ENCODE measurements at places on chromosomes 11 and 22. TPM values are rescaled to one million over a fixed set of nuclear protein-coding genes. Genes with fewer than 3 reads are reported as not detected.

DNA sequence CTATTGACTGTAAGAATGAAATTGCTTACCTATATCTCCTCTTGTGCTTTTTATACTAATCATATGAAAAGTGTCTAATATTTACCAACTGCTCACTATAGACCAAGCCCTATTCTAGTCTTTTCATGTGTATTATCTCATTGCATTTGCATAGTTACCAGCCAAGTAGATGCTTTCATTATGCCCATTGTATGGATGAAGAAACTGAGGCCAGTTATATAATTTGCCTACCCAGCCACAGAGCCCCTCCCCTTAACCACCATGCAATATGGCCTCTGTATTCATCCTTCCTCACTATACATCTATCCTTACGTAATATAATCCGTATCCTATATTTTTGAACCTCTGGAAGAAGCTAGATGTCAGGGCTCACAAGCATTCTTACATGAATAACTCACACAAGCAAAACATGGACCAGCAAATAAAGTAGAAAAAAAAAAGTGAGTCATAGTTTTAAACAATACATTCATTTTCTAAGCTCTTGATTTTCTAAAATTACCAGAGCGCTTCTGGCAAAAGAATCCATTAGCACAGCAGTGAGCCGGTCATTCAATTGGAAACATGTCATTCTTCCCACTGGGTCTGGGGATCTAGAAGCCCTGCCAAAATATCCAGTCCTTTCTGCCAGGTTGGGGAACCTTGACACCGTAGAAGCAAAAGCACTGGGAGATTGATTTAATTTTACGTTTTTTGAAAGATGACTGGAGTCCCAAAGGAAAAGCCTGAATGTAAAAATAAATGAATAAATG, 80.0 kb downstream of the C11orf91 start:
- no peak for ATAC-seq

DNA sequence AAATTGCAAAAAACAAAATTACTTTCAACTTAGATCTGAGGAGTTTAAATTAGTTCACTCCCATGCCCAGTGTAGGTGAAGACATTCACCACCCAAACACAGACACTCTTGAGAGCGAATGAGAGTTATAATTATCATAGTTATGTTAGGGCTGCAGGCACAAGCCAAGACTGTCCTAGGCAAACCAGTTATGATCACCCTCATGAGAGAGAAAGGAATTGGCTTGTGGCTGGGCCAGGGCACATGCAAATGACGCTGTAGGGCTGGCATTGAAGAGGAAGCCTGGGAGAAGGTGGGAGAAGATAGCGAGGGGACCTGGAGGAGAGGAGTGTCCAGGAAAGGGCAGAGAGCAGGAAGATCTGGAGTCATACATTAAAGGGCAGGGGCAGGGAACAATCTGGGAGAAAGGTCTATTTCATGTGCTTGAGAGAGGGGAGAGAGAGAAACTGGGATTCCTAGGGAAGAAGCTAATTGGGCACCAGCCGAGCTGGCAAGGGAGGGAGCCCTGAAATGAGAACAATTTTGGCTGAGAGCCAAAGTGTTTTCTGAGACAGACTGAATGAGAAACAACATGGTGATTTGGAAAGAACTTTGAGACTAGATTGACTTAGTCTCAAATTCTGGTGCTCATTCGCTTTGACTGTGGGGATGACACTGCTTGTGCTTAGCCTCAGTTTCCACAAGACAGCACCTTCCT, 279.9 kb downstream of the KIRREL3 start:
- ATAC-seq: no peak

- no peak for ATAC-seq
Observed at GRCh38 chr11:12195768-12196167, 85.4 kb downstream of the MICAL2 start.

DNA sequence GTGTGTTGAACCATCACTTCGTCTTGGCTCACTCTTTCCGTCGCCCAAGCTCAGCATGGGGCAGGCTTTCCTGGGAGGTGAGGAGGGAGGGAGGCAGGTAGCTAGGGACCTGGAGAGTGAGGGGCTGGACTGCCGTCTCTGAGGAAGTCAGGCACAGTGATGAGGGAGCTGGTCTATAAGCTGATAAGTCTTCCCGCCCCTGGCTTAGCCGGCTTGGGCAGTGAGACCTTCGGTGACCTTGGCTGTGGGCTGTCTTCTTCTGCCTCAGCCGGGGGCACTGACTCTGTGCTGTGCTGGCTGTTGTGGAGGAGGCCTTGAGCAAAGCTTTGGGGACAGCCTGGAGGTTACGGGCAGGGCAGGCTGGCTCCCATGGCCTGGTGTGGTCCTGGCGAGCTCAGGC, 18.7 kb downstream of the GNAZ start:
- ATAC-seq: no peak

DNA sequence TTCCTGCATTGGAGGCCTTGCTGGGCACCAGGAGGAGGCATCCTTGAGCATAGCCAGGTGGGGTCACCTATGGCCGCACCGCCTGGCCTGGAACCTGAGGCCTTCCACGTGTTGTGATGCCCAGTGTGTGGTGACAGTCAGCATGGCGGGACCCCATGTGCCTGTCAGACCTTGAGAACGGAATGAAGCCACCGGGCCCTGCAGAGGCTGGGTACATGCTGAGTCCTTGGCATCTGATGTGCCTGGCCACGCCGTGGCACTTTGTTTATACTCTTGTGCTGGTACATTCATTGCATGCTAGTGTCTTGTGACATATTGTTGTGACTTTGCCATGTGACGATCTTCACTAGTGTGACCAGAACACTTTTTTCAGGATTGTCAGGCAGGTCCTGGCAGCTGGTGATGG, 8.5 kb upstream of the MYO7A start:
- no peak for ATAC-seq

DNA sequence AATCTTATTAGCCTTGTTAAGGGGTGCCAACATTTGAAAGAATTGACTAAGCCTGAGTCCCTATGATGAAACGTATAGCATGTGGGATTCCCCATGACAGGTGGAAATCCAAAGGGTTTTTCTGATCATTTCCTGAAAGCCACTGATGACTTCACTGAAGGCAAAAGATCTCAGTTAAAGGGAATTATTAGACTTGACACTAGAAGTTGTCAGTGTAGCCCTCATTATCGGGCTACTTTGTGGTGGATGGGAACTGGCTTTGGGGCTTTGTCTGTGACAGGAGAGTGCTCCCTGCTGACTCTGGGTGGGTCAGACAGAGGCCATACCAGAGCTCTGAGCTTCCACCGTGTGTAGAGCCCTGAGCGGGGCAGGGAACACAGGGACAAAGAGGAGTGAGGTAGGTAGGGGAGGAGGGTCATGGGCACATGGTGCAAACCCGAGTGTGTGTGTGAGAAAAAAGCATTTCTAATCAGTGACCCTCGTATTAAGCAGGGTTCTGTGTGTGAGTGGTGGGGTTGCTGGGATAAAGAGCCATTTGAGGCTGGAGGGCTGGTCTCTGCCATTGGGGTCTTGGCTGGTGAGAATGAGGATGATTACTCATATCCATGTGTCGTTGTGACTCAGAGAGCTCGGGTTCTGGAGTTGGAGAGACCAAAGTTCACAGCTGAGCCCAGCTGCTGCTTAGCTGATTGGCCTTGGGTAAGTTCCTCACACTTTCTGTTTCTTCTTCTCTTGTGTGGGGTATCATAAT, 101.1 kb downstream of the GRIK4 start:
- ATAC-seq: no peak

The GGT5 gene
- total RNA-seq: 26.3 TPM

- no peak for ATAC-seq
Observed at GRCh38 chr22:21940521-21940920, 12.1 kb downstream of the PPM1F start.
